ENCODE measurements at places on chromosomes 12 and 14.

GRCh38 chr14:74368441-74368840 lies 20.2 kb downstream of the VRTN start:
- DNase-seq: no peak

GRCh38 chr12:18467620-18468245 lies 206.4 kb downstream of the PIK3C2G start:
- DNase-seq: no peak

DNA sequence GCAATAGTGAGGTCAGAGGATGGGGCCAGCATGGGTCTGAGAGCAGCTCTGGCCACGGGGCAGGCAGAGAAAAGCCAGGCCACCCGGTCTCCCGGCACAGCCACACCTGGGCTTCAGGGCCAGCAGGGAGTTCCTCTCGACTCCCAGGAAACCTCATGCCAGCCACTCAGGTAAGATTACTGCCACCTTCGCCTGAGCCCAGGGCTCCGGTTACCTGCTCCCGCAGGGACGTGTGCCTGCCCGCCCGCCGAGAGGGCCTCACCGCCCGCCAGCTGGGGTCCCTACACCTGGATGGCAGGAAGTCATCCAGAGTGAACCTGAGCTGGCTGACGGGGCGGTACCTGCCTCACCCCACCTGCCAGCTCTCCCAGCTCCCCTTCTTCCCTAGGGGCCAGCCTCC lies 7.3 kb downstream of the JAG2 start:
- DNase-seq: no peak

- no peak for DNase-seq
These were observed 114.0 kb upstream of the KRAS start for GRCh38 chr12:25364529-25365339.

- no peak for DNase-seq
These were observed 122.1 kb upstream of the NRXN3 start for GRCh38 chr14:78048120-78048519.

- DNase-seq: peak; percentile 25
These were observed 59.4 kb downstream of the DDX51 start for GRCh38 chr12:132084621-132085290.

GRCh38 chr14:104792101-104792884 lies 3.3 kb downstream of the AKT1 start:
- no peak for DNase-seq

DNA sequence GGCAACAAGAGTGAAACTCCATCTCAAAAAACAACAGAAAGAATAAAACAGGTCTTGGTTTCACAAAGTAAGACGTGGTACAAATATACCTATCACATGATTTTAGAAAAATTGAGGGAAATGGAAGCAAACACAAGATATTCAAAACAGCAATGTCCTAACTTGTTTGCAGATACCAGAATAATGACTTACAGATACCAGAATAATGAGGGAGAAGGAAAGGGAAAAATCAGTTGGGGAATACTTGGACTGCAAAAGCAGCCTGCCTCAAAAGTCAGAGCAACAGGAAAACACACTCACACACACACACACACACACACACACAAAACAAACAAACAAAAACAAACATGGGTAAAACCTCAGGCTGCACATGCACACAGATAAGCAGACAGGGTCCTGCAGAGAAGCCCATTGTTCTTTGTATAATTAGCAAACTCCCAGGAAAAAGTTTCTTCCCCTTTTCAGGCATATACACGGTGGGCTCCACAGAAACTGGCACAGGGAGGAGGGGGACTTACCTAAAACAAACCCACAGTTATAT lies 65.7 kb upstream of the CAPRIN2 start:
- DNase-seq: no peak

Measured in CD4-positive, alpha-beta T cell treated with Interleukin-2 at 100 ng/mL for 4 hours (primary cell).